ENCODE measurements at places on chromosomes 5 and 9.

GRCh38 chr5:123220621-123221146 is 131.6 kb downstream of the PRDM6 start:
- no peak for DNase-seq

- no peak for DNase-seq
Measured at GRCh38 chr5:72387985-72388384, 67.8 kb downstream of the PTCD2 start.

DNA sequence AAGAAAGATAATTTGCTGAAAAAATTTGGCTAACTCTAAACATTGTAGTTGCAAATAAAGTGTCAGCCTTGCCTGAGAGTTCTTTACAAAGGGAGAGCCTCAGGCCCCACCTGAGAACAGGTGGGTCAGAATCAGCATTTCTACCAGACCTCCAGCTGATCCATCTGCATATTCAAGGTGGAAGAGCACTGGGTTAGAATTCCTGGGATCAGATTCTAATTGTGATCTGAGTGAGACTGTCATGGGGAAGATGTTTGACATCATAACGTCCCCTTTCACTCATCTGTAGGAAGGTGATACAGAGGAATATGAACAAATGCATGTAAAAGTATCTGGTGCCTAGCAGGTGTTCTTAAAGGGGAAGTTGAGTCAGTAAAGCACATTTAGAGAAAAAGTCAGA is 54.6 kb downstream of the FBXL7 start:
- no peak for DNase-seq

- DNase-seq, result no peak
Measured at GRCh38 chr5:168156170-168156569, 135.3 kb upstream of the WWC1 start.

DNA sequence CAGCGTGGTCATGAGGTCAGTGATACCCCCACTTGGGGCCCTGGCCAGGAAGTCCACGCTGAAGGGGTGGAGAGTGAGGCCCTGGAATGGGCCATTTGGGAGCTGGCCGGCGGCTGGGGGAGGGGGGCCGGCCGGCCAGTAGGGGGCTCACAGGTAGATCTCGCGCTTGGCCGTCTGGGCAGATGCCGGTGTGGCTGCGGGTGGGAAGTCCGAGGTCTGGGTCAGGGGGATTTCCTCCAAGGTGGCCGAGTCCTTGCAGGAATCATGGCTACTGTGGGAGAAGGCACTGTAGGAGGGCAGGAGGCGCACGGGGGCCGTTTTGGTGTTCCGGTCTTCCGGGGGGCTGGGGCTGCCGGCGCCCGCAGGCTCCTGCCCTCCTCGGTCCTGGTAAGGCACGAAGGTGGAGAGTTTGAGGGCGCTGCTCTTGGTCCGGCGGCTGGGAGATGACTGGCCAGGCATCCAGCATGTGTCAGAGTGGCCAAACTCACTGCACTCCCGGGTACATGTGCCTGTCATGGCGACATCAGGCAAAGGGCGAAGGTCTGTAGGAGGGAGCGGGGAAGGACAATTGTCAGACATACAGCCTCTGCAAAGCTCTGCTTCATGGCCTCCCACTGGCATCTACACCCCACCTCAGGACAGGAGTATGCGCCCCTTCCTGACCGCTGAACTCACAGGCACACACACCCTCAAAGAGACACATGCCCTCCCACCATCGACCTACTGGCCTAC is 24.1 kb downstream of the PCDH1 start:
- no peak for DNase-seq

DNA sequence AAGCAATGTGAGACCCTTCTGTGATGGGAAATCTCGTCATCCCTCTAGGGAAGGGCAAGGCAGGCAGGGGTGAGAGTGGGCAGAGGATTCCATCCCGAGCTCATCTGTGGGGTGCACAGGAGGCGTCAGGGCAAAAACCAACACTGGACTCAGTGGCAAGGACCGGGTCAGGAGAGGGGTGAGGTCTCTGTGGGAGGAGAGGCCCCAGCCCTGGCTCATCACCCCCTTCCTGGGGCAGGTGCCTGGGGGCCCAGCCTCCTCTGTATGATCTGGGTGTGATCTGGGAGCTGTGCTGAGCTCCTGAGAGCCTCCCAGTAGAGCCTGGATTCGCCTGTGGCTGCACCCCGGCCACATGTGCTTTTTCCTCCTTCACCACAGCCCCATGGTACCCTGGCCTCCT is 597 bp downstream of the SPATA31E1 start:
- DNase-seq, result no peak

GRCh38 chr9:35652829-35653209 is 2.1 kb upstream of the SIT1 start:
- no peak for DNase-seq

DNA sequence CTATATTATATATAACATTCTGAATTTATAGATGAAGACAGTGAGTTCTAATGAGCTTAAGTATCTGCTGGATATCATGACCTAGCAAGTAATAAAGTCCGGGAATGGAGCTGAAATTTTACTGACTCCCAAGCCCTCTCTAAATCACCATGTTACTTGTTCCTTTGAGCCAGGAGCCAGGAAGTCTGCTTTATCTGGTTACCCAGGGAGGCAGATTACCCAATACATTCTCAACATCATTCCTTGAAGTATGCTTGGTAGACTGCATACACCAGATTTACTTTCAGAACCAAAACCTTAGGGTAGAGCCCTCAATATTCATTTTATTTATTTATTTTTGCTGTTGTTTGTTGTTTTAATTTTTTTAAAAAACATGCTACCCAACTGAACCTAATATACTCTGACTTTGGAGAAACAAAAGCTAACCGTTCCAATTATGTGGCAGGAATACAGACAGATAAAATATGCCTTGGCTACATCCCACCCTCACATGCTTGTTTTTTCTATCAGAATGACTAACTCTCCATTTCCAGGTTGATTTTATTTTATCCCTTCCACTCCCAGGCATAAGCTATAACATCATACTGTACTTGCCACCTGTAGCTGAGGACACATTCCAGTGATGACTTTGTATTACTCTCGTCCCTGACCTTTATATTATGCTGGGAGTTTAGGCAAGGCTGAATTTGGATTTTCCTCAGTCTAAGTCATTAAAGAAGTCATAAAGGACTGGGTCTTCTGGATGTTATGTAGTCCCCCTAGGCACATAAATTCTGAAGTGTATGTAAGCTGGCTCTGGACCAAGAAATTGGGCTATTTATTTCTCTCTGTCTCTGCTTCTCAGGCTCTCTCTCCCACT is 82.0 kb downstream of the YIPF5 start:
- DNase-seq, result no peak

GRCh38 chr9:134882204-134882785 is 1.7 kb downstream of the FCN2 start:
- DNase-seq, result no peak

DNA sequence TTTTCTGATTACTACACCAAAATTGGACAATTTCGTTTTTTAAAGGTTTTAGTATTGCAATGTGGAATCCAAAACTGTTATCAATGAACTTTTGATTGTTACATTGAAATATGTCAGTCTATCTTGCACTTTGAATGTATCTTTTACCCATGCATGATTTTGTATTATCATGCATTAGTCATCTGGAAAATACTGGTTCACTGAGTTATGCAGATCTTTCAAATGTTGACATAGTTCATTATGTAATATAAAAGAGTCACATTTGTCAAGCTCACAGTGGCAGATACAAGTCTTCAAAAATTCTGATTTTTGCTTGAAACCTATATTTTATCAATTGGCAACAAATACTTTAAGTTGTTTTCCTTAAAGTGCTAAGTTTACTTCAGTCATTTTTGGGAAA is 85.2 kb downstream of the NR3C1 start:
- DNase-seq, result no peak

DNA sequence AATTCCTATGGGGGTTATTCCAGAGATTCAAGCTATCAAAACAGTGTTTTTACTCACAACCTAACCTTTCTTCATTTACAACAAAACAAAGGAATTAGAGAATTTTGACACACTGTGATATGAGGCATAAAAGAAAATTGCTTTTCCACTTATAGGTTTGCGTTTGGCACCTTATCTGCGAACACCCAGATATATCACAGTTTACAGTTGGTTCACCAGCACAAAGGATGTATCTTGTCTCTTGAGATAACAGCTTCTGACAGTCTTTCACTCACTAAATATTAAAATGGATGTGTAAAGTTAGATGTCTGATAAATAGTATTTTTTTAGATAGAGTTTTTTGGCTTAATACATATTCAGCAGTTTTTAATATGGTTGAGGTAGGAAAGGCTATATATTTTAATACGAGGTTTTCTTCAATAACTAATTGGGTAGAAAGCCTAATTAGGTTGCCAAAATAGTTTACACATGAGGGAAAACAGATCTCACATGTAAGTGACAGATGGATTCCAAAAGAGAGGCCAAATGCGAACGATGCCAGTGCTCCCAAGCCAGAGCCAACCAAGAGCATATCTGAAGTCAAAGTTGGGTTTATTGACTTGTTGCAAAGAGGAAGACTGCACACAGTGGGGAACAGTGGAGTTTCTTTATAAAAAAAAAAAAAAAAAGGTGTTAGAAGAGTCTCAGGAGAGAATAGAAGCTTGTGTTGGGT is 1495.2 kb downstream of the MAT2B start:
- DNase-seq, result no peak

DNA sequence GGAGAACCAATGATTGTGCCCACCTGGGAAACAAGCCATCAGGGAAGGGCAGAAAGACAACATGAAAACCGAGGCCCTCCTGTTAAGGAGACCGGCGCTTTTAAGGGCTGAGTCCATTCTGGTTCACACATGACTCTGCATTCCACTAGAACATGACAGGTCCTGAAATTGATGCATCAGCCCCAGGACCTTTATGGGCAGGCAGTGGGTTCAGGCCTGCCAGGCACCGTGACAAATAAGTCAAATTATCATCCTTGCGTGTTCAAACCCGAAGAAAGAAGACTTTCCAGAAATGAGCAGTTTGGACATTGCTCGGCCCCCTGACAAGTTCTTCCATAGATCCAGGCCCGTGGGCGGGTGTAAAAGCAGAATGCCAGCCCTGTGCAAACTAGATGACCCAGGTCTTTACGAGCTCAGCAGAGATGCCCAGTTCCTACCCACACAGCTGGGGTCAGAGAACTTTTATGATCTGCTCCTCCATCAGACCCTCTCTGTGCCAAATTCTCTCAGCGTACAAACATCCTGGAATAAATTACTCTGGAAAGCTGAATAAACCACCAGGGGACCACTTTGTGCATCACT is 295.5 kb upstream of the WWC1 start:
- no peak for DNase-seq

GRCh38 chr9:22855980-22856379 is 409.4 kb downstream of the DMRTA1 start:
- DNase-seq, result no peak

GRCh38 chr5:137624786-137625349 is 111.0 kb downstream of the KLHL3 start:
- no peak for DNase-seq

GRCh38 chr5:107565791-107566767 is 104.7 kb downstream of the EFNA5 start:
- DNase-seq, result no peak

- no peak for DNase-seq
Measured at GRCh38 chr9:13083366-13083765, 196.1 kb downstream of the MPDZ start.

- DNase-seq, result no peak
Measured at GRCh38 chr9:136624184-136624951, 38.3 kb upstream of the EGFL7 start.

DNA sequence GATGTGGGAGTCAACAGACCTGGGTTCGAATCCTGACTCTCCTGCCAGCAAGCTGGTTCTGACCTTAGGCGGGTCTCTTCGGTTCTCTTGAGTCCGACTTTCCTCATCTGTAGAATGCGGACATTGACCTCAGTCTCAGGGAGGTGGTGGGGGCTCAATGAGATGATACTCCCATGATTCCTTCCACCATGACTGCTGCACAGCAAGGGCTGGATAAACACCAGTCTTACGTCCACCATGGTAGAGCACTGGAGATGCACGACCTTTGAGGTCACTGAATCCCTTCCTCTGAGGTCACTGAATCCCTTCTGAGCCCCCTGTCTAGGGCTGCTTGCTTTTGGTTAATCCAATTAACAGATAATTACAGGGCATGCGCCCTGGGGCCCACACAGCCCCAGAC is 12.5 kb upstream of the SMIM23 start:
- no peak for DNase-seq

DNA sequence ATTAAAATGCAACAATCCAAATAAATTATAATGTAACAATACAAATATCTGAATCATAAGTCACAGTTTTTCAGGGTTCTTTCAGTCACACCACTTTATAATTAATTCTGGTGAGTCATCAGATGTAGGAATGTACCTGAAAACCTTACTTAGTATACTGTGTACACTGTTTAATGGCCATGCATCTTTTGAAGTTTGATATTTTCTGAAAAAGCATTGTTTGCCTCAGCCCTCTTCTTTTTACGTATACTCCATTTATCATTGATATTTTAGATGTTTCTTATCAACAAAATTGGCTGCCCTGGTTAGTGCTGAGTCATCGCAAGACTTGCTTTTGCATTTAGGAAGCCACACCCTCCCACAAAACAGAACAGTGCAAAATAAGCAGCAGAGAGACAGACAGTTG is 218.6 kb downstream of the PJA2 start:
- peak; percentile 4 for DNase-seq

DNA sequence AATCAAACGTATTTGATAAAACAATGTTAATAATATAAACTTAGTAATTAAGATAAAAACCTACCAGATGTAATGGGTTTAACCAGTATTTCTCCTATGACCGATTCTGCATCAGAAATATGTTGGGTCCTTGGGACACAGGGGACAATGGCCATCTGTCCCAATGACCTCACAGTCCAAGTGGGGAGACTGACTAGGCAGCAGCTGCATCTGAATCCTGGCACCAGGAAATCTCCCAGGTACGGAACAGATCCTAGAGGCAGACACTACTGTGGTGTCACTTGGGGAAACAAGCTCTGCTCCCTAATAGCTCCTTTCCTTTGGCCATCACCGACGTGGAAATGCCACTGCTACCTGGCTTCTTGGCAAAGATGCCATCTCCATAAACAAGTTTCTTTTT is 81.8 kb upstream of the SARDH start:
- DNase-seq, result no peak

- no peak for DNase-seq
Measured at GRCh38 chr9:134981829-134982228, 64.1 kb upstream of the FCN1 start.

GRCh38 chr5:179153341-179153901 is 93.2 kb downstream of the ZNF354C start:
- no peak for DNase-seq

GRCh38 chr5:135999406-136000139 is 29.2 kb upstream of the TGFBI start:
- no peak for DNase-seq

GRCh38 chr5:139961435-139962157 is 81.5 kb downstream of the NRG2 start:
- DNase-seq, result no peak
